Heart right ventricle (tissue), 16 donors: ENCODE measurements at places on chromosomes 5 and 9. TPM values are rescaled to one million over a fixed set of nuclear protein-coding genes. Genes with fewer than 3 reads are reported as not detected.

Gene TUSC1
- 6.4 TPM for total RNA-seq

DNA sequence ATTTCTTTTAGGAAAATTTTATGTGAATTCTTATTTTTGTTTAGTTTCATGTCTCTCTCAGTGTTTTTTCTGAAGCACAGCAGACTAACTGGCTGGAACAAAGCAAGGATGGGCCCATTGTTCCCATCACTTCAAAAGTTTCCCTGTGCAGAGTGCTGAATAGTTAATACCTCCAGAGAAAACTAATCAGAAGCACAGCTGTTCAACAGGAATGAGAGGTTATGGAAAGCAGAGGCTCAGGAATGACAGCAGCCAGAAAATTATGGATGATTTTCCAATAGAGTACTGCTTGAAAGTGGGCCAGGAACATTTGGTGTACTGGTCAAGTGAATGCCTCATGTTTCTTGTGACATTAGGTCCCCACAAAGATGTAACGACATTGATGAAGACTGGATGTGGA is 173.0 kb upstream of the TARS1 start:
- no peaks in the 10 kb centered on the region for H3K27me3 ChIP-seq
- H3K36me3 ChIP-seq, result no peaks in the 10 kb centered on the region
- no peak for DNase-seq
- no peaks in the 10 kb centered on the region for H3K4me1 ChIP-seq
- no peak overlapping the region for H3K4me3 ChIP-seq

GRCh38 chr9:80797831-80798688 is 891.3 kb downstream of the TLE1 start:
- no peaks in the 10 kb centered on the region for H3K27me3 ChIP-seq
- H3K4me1 ChIP-seq, result no peaks in the 10 kb centered on the region
- H3K27ac ChIP-seq, result no peak overlapping the region

Gene PFN3
- total RNA-seq, result not detected

Gene PCDHGB3
- total RNA-seq, result 7.0 TPM

GRCh38 chr5:15008476-15008875 is 136.9 kb upstream of the ANKH start:
- peaks cover 17% of the 10 kb centered on the region for H3K4me1 ChIP-seq
- peak overlapping the region; percentile 71 for H3K27ac ChIP-seq
- H3K27me3 ChIP-seq, result no peaks in the 10 kb centered on the region
- peak; percentile 87 for DNase-seq
- no peaks in the 10 kb centered on the region for H3K36me3 ChIP-seq
- no peak overlapping the region for H3K4me3 ChIP-seq

DNA sequence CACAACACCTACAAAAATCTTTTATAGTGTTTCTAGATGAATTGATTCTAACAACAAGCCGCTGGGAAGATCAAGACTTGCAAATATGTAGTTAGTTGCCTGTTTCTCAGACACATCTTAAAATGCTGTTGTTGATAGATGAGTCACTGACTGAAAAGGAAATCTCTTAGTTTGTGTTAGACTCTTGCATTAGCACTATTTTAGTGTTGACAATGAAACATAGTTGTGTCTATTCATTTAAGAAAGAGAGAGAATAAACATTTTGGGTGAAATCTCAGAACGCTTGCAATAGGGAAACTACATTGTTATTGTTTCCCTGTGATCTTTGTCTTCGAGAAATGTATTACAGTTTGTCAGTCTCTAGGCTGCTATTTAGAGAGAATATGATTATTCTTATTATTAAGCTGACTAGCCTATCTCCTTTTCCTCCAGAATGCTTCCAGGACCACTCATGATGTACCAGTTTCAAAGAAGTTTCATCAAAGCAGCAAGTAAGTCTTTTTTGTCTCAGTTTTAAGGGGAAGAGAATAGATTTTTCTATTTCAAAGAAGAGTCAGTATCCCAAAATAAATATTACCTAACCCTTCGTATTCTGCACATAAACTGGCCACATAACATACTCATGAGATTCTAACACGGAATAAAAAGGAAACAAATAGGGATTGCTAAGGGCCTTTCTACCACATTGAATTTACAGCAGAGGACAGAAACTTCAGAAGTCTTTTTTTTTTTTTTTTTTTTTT is 285.6 kb downstream of the ARHGAP26 start:
- H3K4me3 ChIP-seq, result no peak overlapping the region
- H3K27ac ChIP-seq, result no peak overlapping the region
- H3K27me3 ChIP-seq, result no peaks in the 10 kb centered on the region
- H3K36me3 ChIP-seq, result no peaks in the 10 kb centered on the region
- no peak for DNase-seq
- H3K4me1 ChIP-seq, result peaks cover 74% of the 10 kb centered on the region

- DNase-seq, result no peak
- no peaks in the 10 kb centered on the region for H3K4me1 ChIP-seq
- no peak overlapping the region for H3K27ac ChIP-seq
- H3K27me3 ChIP-seq, result no peaks in the 10 kb centered on the region
- H3K36me3 ChIP-seq, result no peaks in the 10 kb centered on the region
- H3K4me3 ChIP-seq, result no peak overlapping the region
These were observed 587.3 kb downstream of the ANXA1 start for GRCh38 chr9:73738741-73739530.

Gene CER1
- not detected for total RNA-seq

DNA sequence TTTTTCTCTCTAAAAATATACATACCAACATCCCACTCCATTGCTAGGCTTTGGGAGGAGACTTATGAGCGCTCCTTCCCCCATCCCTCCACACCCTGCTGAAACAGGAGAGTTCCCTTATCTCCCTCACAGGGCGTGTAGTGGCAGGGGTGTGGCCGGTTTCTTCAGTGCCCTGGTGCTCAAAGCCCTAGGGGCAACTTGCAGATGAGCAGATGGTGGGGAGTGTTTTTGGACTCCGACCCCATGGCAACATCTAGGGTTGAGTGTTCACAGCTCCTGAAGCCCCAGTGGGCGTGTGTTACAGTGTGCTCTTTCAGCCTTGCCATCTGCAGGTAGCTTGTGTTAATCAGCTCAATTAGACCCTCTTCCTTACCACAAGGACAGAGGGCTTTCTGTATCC is 409.5 kb downstream of the MAT2B start:
- H3K4me1 ChIP-seq, result no peaks in the 10 kb centered on the region
- no peaks in the 10 kb centered on the region for H3K36me3 ChIP-seq
- no peak overlapping the region for H3K27ac ChIP-seq
- H3K27me3 ChIP-seq, result no peaks in the 10 kb centered on the region

Gene NMUR2
- not detected for total RNA-seq

DNA sequence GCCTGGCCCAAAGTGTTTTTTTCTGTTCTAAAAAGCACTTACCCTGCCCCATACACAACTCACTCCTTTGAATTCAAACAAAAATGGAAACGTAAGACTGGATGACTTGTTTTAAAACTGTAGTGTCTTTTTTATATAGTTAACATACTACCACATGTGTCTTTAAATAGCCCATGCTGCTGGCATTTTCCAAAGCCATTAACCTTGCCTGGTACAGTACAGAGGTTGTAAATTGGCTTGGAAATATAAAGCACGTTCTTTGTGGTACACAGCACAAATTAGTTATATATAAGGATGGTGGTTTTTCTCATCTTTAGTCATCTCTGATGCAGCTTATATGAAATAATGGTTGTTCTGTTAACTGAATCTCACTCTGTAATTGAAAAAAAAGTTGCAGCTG is 519.7 kb upstream of the ZNF608 start:
- H3K27me3 ChIP-seq, result no peaks in the 10 kb centered on the region
- H3K36me3 ChIP-seq, result no peaks in the 10 kb centered on the region
- H3K4me3 ChIP-seq, result no peak overlapping the region
- no peaks in the 10 kb centered on the region for H3K4me1 ChIP-seq

GRCh38 chr5:58462154-58462553 is 2.3 kb upstream of the PLK2 start:
- no peaks in the 10 kb centered on the region for H3K36me3 ChIP-seq
- no peak for DNase-seq
- peak overlapping the region; percentile 99 for H3K27ac ChIP-seq
- no peak overlapping the region for H3K4me3 ChIP-seq
- H3K4me1 ChIP-seq, result peaks cover 7% of the 10 kb centered on the region
- no peaks in the 10 kb centered on the region for H3K27me3 ChIP-seq

- H3K27ac ChIP-seq, result no peak overlapping the region
- no peaks in the 10 kb centered on the region for H3K36me3 ChIP-seq
- no peak for DNase-seq
- H3K4me3 ChIP-seq, result no peak overlapping the region
These were observed 333.9 kb downstream of the DIRAS2 start for GRCh38 chr9:90308691-90309090.

GRCh38 chr5:57422993-57423392 is 59.6 kb downstream of the ACTBL2 start:
- H3K4me1 ChIP-seq, result no peaks in the 10 kb centered on the region
- no peak overlapping the region for H3K27ac ChIP-seq
- DNase-seq, result peak; percentile 55
- H3K27me3 ChIP-seq, result no peaks in the 10 kb centered on the region
- no peak overlapping the region for H3K4me3 ChIP-seq

DNA sequence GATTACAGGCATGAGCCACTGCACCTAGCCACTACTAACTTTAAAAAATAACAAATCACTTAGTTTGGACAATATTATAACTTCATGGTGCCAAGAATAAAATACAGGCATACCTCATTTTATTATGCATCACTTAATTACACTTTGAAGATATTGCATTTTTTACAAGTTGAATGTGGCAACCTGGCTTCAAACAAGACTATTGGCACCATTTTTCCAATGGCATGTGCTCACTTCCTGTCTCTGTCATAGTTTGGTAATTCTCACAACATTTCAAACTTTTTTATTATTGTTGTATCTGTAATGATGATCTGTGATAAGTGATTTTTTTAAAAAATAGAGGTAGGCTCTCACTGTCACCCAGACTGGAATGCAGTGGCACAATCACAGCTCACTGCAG is 49.9 kb upstream of the ERBIN start:
- DNase-seq, result no peak
- H3K4me1 ChIP-seq, result no peaks in the 10 kb centered on the region

Gene IFNA13
- total RNA-seq, result not detected
